Stimulated activated CD8-positive, alpha-beta memory T cell treated with anti-CD3 and anti-CD28 coated beads, Interleukin-2, amount 100 ng/mL, for 1 hour (primary cell): ENCODE measurements at places on chromosomes 2 and 18.

DNA sequence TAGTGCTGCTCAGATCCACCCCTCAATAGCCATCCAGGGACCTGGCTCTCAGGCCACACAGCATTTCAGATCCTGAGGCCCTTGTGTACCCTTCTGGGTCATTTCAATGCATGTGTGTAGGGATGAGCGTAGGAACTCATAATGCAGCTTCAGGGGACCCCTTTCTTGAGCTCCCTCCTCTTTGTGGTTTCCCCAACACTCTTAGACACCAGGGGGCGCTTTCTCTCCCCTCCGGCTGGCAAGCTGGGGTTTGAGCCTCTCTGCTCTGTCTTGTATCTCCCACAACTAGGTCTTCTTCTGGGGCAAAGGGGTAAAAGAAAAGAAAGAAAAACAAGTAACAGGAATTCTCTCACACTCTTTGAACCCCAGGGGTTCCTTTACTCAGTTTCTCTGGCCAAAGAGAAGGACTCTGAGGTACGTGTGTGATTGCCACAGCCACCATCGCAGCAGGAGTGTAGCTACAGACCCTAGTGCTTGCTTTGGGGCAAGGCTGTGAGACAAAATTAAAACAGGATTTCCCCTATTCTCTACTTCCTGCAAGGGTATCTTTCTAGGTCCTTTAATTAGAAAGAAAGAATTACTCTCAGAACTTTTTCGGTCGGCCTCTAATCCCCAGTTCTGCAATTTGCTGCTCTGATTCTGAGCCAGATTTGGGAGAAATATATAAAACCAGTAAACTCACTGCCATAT, 38.0 kb downstream of the CABYR start:
- DNase-seq: peak; percentile 16

DNA sequence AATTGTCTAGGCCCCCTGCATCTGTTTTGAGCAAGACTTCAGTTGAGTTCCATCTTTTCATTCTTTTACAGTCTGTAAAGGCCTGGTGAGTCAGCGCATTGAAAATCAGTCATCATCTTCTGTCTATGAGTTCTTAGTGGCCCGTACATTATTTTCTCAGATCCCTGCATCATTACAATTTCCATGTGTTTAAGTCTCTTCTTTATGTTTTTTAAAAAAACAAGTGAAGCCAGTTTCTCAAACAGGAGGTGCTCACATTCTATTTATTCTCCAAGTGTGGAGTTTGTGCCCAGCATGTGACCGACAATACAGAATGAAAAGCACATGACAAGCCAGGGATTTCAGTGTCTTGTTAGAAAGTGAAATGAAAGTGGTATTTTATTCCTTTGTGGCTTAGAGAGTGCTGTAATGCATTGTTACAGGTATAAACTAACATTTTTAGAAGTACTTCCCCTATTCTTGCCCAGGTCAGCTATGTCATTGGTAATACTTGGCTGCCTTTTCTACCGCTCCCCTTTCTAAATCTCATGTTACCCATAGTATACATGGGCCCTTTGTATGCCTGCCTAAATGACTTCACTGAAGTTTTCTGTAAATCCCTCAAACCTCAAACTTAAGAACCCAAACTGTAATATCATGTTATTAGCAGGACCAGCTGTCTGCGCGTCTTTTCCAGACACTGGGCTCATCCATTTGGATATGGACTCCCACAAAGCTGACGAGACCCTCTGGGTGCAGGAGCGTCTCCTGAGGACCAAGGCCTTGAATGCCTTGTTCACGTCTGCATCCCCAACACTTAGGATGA, 67.6 kb downstream of the FEZ2 start:
- DNase-seq: no peak

GRCh38 chr2:107412981-107413380, 413.7 kb upstream of the RGPD4 start:
- no peak for DNase-seq

DNA sequence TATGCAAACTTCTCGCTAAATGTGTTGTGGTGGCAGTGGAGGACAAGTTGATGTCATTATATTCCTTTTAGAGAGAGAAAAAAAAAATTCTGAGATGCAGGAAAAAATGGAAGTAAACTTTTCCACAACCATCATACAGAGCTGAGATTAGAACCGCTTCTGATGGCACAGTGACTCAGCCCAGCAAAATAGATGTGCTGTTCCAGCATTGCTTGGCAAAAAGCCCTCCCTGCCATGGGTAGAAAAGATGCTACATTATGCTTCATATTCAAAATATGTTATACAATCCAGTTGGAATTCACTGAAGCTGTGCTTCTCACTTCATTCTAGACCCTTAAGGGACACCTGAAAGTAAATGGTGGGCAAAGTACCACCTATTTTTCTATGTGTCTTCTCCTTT, 1047.6 kb upstream of the FANCL start:
- no peak for DNase-seq

- DNase-seq: no peak
These were observed 24.2 kb downstream of the TET3 start for GRCh38 chr2:74008761-74009395.

DNA sequence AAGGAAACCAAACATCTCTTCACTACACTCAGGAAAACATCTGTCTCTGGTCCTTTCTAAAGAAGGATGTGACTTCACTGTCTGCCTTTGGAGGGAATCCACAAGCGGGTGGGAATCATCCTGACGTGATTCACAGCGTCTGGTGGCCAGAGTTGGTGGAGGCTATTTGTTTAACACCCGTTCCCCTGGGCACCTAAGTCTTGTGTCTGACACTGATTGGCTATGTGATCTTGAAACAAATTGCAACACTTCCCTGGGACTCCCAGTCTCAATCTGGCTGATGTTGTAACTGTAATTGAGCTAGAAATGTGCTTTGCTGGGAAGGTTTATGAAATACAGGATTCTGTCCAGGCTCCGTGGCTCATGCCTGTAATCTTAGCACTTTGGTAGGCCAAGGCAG, 28.8 kb upstream of the SIX3 start:
- no peak for DNase-seq

DNA sequence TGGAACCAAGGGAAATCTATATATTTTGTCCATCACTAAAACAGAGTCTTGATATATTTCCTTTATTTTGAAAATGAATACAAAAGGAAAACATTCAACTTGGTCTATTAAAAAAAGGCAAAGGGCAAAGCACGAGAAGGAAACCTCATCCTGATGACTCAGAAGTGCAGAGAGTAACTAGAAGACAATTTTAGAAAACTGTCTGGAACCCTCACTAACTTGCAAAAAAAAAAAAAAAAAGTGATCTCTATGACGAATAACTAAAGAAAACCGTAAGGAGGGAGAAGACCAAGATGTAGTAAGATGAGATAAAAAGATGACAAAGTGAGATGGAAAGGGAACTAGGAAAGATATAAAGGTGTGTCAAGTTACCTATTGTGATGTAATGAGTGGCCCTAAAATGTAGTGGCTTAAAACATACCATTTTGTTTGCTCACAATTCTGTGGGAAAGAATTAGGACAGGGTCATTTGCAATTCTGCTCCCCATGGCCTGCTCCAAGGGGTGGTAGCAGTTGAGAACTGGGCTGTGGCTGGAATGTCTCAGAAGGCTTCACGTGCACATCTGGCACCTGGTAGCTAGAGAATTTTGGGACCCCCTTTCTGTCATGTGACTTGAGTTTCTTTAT, 303.0 kb downstream of the DYSF start:
- DNase-seq: no peak

GRCh38 chr18:54263904-54264336, 5.4 kb upstream of the POLI start:
- no peak for DNase-seq

DNA sequence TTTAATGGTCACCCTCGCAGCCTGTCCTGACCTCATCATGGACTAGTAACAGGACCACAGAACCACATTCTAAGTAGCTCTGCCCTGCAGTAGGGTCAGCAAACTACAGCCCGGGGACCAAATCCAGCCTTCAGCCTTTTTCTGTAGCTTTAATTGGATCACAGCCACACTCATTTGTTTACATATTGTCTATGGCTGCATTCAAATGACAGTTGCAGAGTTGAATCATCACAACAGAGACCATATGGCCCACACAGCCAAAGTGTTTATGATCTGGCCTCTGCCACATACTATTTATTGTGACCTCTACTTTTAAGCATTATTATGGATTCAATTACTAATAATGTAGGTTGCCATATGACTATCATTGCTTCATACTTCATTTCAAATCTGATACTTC, 47.7 kb downstream of the MAP3K19 start:
- DNase-seq: no peak

DNA sequence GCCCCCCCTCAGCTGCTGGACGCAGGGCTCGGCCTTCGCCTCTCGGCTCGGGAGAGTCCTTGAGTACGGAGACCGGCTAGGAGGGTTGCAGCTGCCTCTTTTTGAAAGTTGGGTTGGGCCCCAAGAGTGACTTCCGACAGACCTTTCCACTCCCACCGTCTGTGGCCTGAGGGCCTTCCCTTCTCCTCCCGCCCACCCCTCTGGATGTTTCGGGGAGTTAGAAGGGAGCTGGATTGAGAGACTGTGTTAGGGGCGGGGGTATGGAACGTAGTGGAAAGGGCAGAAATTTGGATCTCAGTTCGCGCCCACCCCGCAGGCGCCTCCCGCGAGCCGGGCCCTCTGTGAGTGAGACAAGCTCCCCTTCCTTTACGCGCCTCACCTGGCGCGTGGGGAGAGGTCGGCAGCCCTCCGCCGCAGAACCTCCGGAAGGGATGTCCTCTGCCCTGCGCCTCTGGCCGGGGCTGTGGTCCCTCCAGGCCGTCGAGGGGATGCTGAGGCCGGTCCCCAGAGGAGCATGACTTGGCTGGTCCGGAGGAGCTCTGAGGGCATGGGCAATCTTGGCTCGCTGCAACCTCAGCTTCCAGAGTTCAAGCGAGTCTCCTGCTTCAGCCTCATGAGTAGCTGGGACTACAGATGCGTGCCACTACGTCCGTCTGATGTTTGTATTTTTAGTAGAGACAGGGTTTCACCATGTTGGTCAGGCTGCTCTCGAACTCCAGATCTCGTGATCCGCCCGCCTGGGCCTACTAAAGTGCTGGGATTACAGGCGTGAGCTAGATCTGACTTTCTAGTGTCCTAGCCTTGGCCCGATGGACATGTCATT, 15.9 kb downstream of the C2orf74 start:
- peak; percentile 11 for DNase-seq

- no peak for DNase-seq
These were observed 65.1 kb upstream of the RPRM start for GRCh38 chr2:153543635-153544071.

GRCh38 chr2:217105733-217106649, 246.1 kb upstream of the TNP1 start:
- DNase-seq: no peak

DNA sequence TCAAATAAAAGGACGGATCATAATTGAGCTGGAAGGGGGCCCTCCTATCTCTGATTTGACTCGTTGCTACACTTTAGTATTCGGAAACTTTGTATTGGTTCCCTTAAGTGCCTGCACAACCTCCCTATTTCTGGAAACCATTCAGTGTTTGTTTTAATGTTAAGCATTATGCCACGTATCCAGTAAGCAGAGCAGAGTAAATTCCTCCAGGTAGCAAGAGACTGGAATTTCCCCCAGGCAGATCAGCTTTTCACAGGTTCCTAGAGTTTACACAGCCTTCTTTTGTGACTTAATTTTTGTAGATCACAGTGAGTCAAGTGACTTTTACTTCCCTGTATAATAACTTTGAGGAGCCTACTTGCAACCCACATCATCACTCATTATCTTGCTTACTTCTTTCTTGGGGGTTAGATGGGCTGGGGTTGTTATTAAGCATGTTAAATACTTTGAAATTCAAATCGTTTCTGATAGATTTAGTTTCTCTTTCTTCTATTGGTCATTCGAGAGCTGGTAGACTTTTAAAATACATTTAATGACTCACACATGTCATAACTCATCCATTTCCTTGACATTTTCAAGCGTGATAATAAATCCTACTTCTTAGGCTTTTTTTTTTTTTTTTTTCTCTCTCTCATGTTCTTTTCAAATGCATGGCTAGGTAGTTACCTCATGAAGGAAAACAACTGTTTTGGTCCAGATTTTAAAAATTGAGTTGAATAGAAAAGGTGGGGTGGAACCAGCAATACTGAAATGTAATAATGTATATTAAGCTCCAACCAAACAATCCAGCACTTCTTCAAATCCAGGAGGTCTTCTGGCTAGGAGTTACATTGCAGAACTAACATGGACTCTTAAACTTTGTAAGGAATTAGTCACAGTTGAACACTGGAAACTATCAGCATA, 219.3 kb downstream of the NEDD4L start:
- no peak for DNase-seq
